ENCODE measurements at places on chromosomes 7 and 10. TPM values are rescaled to one million over a fixed set of nuclear protein-coding genes. Genes with fewer than 3 reads are reported as not detected.

DNA sequence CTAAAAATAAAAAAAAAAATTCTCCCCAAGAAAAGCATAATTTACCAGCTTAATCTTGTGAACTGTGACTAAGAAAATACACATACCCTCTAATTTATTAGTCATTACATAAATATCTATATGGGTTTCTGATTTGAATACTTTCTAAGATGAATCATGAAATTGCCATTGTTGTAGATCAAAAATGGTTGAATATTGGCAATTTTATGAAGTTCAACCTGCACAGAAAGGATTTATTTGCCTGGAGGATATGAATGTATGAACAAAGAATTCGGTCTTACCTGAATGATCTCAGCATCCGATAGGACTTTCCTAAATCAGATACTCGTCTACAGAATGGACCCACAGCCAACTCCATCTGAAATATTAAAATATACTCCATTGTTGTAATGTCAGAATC lies 61.5 kb downstream of the HBP1 start:
- DNase-seq: no peak

ANKRD61 gene
- 0.27 TPM for total RNA-seq

WDR86 gene
- total RNA-seq: 101 TPM

- DNase-seq: no peak
These were observed 289.1 kb upstream of the PHF14 start for GRCh38 chr7:10684606-10685005.

Measured in sciatic nerve (tissue), 2 donors.